Stimulated activated CD4-positive, alpha-beta T cell treated with anti-CD3 and anti-CD28 coated beads, Interleukin-12 subunit alpha, Interleukin-12 subunit beta, amount 100 ng/mL, for 48 hours (primary cell): ENCODE measurements at places on chromosomes 5 and 9.

GRCh38 chr9:35164711-35165110 is 2.9 kb downstream of the UNC13B start:
- DNase-seq = no peak

DNA sequence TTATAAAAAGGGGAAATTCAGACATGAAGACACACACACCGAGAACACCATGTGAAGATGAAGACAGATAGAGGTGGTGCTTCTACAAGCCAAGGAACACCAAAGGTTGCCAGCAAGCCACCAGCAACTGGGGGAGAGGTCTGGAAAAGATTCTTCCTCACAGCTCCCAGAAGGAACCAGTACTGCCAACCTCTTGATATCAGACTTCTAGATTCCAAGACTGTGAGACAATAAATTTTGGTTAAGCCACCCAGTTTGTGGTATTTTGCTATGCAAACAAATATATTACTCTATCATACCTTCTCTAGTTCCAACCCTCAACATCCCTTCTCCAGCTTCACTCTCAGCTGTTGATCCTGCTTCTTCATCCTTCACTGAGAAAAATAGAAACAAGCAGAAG is 451.1 kb downstream of the EBF1 start:
- no peak for DNase-seq

DNA sequence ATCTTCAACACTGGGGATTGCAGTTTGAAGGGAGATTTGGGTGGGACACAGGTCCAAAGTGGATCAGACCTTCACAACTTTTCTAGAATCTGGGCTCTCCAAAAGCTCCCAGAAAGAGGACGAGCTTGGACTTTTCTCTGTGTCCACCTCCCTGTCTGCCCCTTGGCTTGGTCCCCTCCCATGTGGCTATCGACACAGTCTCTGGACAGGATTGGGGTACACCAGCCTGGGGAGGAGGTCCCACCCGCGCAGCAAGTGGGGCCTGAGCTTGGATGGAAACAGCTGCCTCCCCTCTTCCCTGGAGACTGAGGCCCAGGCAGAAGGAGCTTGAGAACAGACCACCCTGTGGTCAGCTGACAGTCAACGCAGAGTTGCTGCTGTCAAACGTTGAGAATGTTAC is 84.6 kb upstream of the FCN1 start:
- DNase-seq = no peak

DNA sequence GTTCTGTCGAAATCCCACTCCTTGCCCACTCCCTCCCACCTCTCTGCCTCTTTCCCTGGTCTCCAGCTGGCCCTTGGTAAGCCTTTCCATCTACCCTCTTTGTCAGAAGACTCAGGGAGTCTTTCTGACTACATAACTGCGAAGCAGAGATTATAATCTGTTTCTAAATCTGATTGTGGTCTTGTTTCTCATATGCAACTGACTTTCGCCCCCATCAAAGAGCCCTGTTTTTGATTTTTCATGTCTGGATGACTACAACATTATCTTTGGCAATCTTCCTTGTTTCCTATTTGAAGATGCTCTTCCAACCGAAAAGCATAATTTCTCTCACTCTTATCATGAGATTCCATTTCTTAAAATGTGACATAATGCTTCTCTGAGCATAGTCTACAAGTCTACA is 218.2 kb upstream of the ADAMTSL1 start:
- no peak for DNase-seq

DNA sequence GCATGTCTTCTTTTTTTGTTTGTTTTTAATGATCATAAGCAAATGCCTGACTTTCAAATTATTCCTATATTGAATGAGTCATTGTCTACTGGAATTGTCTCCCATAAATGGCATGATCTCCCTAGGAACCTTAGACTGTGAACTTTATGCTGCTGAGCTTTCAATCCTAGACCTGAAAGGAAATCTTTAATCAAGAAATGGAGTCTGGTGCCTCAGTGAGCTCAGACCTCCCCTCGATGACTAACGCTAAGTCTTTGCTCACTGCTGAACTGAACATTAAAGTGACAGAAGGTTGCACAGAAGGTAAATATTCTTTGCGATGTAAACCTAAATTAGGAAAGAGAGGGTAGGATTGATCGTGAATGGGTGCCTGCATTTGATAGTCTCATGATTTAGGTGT is 745.2 kb upstream of the WWC1 start:
- DNase-seq = no peak

DNA sequence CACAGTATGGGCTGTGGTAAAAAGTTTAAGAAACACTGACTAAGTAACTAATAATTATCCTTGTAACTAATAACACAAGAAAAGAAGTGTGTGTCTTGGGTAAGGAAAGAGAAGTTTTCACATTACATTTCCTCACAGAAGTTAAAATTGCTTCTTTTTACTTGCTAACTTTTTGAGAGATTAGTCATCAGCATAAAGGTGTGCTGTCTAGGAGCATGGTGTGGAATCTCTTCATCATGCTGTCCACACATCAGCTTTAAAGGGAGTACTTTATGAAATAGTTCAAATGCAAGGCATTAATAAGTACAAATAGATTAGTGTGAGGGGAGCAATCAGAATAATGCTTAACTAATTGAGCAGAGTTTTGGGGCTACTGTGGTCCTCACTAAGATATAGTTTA is 29.8 kb downstream of the WDR36 start:
- no peak for DNase-seq

GRCh38 chr9:129586685-129587084 is 34.2 kb downstream of the C9orf50 start:
- DNase-seq = no peak

DNA sequence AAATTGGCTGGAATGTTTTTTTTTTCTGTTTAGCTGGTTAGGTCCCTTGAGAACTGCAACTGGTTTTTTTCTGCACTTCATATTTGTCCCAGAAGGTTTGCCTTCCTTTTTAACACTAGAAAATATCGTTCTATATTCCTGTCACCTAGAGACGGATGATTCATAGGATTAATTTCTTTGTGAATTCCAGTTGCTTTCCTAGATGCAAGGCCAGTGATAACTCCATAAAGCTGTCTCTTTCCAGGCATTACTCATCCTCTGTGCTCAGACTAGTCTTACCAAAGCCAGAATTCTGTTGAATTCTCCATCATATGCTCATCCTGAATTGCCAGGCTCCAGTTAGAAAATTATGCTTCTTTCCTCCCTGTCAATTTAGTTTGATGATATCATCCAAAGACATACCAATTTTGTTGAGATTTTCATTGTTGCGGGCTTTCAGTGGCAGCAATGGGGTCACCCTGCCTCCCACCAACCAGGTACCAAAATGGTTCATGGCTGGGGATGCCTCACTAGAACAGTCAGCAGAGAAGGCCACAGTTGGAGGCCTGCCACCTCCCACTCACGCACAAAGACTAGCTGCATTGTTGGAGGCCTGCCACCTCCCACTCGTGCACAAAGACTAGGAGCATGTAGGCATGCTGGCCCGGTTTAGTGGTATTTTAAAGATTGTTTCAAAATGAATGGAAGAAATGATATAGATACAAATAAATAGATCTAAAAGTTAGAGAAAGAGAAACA is 8.5 kb downstream of the BAAT start:
- DNase-seq = no peak

DNA sequence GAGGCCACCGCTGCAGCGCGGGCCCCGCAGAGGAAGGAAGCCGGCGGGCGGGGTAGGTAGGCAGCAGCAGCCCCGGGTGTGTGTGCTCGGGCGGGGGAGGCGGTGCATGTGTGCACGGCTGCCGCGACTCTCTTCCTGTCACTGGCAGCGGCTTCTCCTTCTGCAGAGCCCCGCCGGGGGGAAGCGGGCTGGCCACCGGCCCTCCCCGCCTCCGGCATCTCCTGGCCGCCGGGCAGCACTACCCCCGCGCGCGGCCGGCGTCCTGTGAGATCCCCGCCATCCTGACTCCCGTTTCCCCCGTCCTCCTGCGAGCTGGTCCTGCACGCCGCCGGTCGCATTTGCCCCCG is 315 bp downstream of the PIK3R1 start:
- DNase-seq = no peak

DNA sequence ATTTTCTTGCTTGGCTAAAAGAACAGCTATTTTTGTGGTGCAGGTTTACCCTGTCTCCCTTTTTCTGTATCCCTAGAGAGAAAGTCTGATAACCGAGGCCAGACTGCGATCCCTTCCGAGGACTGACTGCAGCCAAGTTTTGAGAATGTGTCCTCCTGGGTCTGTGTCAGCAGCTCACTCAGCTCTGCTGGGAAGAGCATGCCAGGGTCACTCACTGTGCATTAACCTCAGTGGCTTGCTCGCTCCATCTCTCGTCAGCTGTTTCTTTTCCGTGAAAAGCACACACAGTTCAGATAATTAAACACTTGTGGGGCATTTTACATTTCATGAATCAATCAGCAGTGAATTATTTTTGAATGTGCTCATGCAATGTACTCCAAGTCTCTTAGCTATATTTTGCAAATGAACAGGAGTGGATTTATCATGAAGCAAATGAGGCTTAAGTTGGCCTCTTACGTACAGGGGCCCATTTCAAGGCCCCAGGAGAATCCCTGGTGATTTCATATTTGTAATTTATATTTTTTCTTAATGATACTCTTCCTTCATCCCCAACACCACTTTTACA is 252.1 kb downstream of the SMARCA2 start:
- DNase-seq = no peak

GRCh38 chr5:138938526-138938925 is 63.4 kb upstream of the LRRTM2 start:
- no peak for DNase-seq

- DNase-seq = no peak
Observed at GRCh38 chr5:33195431-33196165, 245.2 kb upstream of the TARS1 start.

GRCh38 chr5:151523335-151523734 is 67.8 kb downstream of the FAT2 start:
- DNase-seq = peak; percentile 28
